ENCODE measurements at places on chromosomes 2 and 18. TPM values are rescaled to one million over a fixed set of nuclear protein-coding genes. Genes with fewer than 3 reads are reported as not detected.
A peak's percentile ranks its signal among the peaks of the same experiment; 100 is the strongest.

DNA sequence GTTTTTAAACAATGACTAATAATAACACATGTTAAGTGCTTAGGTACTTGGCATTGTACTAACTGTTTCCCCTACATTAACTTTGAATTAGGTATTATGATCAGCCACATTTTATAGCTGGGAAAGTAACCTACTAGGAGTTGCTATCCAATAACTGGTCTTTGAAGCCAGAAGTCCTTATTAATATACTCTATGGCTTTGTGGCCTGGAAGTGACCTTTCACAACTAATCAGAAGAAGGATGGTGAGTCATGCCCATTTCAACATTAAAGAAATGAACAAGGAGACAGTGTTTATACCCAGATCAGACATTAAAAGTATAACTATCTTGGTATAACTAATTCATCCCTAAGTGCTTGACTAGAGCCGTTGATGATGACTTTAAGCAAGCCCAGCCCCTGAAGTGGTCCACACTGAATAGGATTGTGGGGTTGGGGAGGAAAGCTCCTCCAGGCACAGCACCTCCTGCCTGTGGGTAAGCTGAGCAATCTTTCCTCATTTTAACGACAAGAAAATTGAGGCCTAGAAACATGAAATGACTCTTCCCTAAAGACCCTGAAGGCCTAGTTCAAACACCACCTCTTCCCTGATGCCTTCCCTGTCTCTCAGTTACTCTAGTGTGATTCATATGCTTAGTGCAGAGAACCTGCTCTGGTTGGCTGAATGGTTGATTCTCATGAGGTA lies 71.6 kb upstream of the RFX8 start:
- no peak for DNase-seq

- DNase-seq = no peak
Measured at GRCh38 chr2:177056481-177056929, 156.1 kb upstream of the HNRNPA3 start.

- peak; percentile 23 for DNase-seq
Measured at GRCh38 chr2:174337337-174338146, 2.8 kb downstream of the SP9 start.

DNA sequence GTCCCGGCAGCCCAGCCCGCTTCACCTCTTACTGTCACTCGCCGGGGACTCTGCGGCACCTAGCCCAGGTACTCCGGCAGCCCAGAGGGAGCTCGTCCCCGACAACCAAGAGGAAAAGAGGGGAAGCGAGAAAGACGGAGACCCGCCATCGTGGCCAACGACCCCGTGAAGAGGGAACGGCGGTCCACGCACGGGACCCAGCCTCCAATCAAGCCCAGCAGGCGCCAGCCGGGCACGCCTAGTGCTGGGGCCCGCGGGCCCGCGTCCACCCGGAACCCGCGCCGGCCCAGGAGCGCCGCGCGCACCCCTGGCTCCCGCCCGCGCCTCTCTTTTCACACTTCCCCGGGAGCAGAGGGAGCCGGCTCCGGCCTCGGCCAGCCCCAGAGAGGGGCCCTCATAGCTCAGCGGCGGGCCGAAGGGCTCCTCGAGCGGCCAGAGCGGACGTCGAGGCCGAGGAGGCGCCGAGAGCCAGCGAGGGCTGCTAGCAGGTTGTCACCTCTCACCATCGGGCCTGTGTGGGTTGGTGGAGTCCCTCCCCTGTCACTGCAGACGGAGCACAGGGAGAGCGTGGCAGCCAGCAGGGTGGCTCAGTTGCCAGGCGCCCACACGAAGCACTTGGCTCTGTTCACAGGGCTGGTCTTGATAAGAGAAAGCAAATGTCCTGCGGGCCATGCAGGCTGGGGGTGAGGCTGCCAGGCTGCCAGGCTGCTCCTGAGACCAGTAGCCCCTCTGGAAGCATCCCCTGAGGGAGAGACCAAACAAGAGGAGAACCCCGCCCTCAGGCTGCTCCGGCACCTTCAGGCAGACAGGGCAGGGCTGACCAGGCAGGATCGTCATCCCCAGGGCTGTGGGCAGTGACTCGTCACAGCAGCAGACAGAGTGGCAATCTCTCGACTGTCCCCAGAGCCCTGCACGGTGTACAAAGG lies 36.9 kb upstream of the KLF11 start:
- no peak for DNase-seq

DNA sequence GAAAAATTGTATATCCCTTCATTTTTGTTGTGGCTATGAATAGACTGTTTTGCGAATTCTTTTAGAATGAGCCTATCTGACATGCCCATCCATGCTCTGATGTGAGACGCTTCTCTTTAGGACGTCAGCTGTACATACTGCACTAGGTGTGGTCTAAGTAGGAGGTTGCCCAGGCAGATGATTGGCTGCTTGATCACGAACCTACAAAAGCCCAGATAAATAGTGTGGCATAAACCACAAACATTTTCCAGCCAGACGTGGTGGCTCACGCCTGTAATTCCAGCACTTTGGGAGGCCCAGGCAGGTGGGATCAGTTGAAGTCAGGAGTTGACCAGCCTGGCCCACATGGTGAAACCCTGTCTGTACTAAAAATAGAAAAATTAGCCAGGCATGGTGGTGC lies 251.8 kb downstream of the AGAP1 start:
- DNase-seq = no peak

GRCh38 chr2:444937-445884 lies 157.3 kb upstream of the ALKAL2 start:
- DNase-seq = no peak

Gene AKAIN1
- total RNA-seq = not detected

DNA sequence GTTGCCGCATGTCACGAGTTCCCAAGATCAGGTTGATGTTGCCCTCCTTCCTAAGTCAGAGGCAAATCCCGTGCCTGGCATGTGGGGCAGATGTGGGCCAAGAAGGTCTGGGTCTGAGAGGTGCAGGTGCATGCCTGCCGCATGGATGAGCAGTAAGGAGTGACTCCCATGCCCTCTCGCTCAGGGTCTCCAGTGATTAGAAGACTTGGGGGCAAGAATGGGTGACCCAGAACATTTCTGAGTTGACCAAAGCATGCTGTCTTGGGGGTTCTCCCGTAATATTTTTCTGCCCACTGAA lies 120.6 kb upstream of the HDAC4 start:
- no peak for DNase-seq

Gene CAPG
- total RNA-seq = 7.9 TPM

GRCh38 chr18:74832381-74832780 lies 234.7 kb downstream of the ZNF407 start:
- DNase-seq = no peak

Gene BOK
- total RNA-seq = not detected

Data from OCI-LY7 (cell line).